ENCODE measurements at places on chromosomes 2 and 18. TPM values are rescaled to one million over a fixed set of nuclear protein-coding genes. Genes with fewer than 3 reads are reported as not detected.

GRCh38 chr2:102063941-102064678 lies 72.3 kb downstream of the IL1R2 start:
- DNase-seq = peak; percentile 91

- DNase-seq = no peak
Measured at GRCh38 chr2:202378001-202378400, 1.9 kb downstream of the BMPR2 start.

GRCh38 chr18:47391665-47392064 lies 140.2 kb upstream of the SKOR2 start:
- DNase-seq = no peak

GRCh38 chr18:43661570-43661969 lies 384.3 kb upstream of the SYT4 start:
- no peak for DNase-seq

- no peak for DNase-seq
Measured at GRCh38 chr2:62305421-62306176, 109.7 kb downstream of the B3GNT2 start.

DNA sequence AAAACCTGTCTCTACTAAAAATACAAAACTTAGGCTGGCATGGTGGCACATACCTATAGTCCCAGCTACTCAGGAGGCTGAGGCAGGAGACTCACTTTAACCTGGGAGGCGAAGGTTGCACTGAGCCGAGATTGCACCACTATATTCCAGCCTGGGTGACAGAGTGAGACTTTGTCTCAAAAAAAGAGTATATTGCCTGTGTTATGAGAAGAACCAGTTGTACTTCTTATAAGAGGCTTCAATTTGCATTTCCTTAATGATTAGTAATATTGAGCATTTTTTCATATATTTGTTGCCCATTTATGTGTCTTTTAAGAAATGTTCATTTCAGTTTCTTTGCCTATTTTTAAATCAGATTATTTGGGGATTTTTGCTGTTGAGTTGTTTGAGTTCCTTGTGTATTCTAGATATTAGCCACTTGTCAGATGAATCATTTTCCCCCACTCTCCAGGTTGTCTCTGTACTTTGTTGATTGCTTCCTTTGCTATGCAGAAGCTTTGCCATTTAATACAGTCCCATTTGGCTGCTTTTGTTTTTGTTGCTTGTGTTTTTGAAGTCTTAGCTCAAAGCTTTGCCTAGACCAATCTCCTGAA lies 75.8 kb upstream of the LRPPRC start:
- DNase-seq = no peak

GRCh38 chr2:173667415-173667814 lies 297.8 kb downstream of the SP3 start:
- DNase-seq = no peak

GRCh38 chr2:227370791-227371312 lies 8.3 kb downstream of the TM4SF20 start:
- DNase-seq = peak; percentile 33

- DNase-seq = no peak
Measured at GRCh38 chr2:20561637-20562454, 89.1 kb downstream of the HS1BP3 start.

- no peak for DNase-seq
Measured at GRCh38 chr2:74464406-74464805, 776 bp downstream of the MOGS start.

GRCh38 chr18:62328586-62329525 lies 3.7 kb downstream of the TNFRSF11A start:
- no peak for DNase-seq

DNA sequence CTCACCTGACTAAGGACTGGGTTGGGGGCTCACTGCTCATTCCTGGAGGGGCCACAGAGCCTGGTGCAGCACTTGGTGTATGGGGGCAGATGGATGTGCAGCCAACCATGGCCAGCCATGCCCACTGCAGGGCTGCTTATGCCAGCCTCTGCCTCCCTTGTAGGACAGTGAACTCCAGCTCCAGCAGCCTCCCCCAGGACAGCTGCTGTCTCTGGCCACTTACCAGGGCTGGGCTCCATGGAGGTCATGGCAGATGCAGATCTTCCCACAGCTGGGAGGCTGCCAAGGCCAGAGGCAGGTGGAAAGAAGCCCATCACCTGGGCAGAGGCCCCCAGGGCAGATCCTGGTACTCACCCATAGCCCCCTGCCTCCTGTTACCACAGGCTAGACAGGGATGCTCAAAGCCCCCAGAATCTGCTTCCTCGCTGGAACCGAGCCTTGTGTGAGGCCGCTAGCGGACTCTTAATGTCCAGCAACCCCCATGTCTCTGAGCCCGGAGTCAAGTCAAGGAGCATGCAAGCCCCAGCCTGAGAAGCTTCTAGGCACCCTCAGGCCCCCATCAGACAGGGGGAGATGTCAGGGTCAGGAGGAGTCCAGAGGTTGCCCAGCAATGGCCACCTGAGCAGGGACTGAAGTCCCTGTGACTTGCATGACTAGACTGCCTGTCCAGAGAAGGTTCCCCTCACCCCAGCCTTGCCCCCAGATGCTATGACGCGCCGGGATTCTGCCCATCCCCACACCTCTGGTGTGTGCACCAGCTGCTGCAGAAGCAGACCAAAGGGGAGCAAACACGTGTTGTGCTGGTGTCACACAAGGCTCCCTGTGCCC lies 123.6 kb downstream of the TWIST2 start:
- no peak for DNase-seq

DNA sequence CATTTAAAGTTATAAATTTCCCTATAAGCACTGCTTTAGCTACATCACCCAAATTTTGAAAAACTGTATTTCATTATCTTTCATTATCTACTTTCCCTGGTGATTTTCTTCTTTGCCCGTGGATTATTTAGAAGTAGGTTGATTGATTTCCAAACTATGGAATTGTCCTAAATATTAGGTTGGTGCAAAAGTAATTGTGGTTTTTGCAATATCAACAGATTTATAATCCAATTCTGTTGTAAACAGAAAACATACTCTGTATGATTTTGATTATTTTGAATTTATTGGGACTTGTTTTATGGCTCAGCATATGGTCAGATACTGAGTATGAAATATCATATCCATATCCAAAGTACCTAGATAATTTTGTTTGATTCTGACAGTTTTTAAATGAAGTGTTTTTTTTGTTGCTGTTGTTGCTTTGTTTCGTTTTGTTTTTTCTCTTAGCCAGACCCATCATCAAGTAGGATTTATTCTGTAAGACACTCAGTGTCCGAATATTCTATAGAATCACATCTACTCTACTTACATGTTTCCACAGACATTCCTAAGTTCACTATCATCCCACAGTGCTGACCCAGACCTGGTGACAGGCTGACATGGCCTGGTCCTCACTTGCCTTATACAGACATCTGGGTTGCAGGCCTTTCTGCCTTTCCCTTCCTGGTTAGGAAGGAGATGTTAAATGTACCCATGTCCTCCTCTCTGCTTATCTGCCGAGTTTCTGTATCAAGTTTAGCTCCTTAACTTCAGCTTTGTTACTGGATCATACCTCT lies 2.1 kb upstream of the TRABD2A start:
- no peak for DNase-seq

- peak; percentile 59 for DNase-seq
Measured at GRCh38 chr2:160241251-160242137, 41.4 kb upstream of the ITGB6 start.

- no peak for DNase-seq
Measured at GRCh38 chr2:154762638-154763037, 64.1 kb downstream of the KCNJ3 start.

TMEM247 gene
- not detected for total RNA-seq

MAP2 gene
- total RNA-seq = 2.1 TPM

MRO gene
- 0.25 TPM for total RNA-seq

ASXL3 gene
- total RNA-seq = 4.4 TPM

PFN4 gene
- not detected for total RNA-seq

Data from left colon (tissue), 2 donors.